Amygdala (tissue), 56 donors: ENCODE measurements at places on chromosomes 11 and 22.

DNA sequence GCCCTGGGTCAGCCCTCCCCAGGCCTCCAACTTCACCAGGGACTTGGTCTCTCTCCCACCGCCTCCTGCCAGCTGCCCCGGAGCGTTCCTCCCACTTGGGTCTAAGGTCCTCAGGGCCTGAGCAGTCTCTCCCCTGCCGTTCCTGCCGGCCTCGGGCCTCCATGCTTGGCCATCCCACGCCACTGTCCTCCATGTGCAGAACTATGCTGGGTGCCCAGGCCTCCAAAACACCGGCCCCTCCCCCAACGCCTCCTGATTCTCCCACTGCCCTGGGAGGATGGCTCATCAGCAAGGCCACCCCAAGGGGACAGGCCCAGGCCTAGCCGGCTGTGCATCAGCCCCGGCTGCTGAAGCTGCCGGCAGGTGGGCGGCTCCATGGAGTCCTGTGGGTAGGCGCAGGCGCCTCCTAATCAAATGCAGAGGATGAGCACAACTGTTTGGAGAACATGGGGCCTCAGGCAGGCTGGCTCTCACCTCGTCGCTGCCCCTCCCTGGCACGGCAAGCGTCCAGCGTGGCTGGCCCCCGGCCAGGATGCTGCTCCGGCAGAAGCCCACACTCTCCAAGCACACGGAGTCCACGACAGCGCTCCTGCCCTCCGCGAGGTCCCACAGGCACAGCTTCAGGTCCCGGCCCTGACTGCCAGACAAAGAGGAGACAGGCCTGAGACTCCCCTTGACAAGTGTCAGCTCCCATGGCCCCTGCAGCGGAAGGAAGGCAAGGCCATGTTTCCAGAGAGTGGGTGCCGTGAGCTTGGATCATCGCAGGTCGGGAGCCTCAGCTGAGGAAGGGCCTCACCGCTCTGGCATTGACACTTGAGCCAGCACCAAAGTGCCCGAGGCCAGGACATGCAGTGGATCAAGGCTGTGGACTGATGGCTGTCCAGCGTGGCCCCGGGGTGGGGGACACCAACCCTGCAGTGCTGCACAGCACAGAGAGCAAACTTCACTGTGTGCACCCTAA lies 42.6 kb downstream of the GNB1L start:
- no peak for DNase-seq

DNA sequence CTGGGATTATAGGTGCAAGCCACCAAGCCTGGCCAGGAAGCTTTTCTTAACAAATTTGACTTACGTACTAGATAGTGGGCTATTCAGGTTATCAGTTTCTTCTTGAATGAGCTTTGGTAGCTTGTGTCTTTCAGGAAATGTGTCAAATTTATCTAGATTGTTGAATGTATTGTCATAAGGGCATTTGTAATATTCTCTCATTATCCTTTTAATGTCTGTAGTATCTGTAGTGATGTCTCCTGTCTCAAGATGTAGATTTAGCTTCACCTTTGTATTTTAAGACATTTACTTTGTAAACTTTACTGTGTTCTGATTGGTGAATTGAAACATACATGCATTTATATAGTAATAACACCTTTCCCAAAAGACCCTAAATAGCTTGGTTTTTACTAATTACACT lies 20.7 kb downstream of the ARHGAP8 start:
- no peak for DNase-seq

- DNase-seq: no peak
These were observed 48.8 kb upstream of the CARS1 start for GRCh38 chr11:3105791-3106735.

DNA sequence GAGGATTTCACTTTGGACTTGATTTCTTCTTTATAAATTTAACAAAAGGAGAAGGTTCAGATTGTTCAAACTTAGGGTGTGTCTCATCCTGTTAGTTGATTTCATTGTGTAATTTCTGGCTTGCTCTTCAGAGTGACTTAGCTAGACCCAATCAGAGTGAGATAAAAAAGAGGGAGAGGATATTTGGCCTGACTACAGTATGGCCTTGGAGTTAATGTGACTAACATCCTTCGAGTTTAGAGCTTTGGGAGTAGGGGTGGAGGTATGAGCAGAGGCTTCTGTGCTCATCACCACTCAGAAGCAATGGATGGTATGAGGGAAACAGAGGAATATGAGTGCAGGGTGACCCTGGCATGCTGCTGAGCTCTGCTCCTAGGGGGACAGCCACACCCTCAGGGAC lies 114.2 kb downstream of the ME3 start:
- DNase-seq: no peak

DNA sequence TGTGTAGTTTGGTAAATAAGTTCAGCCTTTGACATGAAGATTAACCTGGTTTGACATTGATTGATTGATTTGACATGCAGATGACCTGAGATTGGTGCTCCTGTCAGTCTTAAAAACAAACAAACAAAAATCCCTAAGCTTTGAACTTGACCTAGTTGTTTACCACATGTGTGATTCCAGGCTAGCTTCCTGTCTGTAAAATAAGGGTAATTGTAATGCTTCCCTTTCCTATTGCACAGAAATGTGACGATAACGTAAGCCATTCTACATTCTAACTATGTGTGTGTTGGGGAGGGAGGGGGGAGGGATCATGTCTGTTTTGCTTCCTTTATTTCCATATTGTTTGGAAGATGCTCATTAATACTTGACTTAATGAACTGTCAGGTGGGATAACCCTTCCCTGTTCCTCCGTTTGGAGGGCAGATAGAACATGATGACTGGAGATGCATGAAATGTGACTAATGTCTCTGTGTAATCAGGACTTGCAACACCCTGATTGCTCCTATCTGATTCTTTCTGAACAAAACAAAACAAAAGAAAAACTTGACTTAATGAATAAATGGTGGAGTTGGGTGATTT lies 106.1 kb upstream of the CLMP start:
- no peak for DNase-seq

- DNase-seq: no peak
These were observed 53.5 kb downstream of the ENTHD1 start for GRCh38 chr22:39839917-39840510.

GRCh38 chr11:125423247-125423849 lies 72.7 kb downstream of the FEZ1 start:
- no peak for DNase-seq

DNA sequence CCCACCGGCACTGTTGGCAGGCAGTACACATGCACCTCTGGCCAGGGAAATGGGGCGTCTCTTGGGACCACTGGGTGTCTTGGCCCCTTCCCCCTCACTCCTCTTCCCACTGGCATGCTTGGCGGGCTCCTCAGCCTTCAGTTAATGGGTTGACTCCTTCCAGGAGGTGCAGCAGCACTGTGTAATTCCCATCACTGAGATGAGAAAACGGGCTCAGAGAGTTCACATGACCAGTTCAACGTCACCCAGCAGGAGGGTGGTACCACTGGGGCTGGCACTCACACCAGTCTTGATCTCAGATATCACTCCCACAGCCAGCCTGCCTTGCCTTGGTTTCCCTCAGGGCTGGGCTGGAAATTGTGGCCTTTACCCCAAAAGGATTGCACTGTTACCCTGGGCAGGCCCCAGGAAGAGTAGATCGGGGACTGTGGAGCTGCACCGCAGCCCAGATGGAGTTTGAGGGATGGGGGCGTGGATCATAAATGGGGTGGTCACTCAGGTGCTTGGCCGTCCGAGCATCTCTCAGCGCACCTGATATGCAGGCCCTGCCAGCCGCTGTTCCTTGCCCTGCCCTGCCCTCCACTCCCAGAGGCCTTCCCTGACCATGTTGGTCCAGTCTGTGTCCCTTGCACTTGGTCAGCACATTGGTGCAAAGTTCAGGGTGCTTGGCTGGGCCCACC lies 16.9 kb downstream of the CAPN5 start:
- DNase-seq: no peak

GRCh38 chr11:111871693-111872161 lies 346 bp upstream of the ALG9 start:
- DNase-seq: no peak

DNA sequence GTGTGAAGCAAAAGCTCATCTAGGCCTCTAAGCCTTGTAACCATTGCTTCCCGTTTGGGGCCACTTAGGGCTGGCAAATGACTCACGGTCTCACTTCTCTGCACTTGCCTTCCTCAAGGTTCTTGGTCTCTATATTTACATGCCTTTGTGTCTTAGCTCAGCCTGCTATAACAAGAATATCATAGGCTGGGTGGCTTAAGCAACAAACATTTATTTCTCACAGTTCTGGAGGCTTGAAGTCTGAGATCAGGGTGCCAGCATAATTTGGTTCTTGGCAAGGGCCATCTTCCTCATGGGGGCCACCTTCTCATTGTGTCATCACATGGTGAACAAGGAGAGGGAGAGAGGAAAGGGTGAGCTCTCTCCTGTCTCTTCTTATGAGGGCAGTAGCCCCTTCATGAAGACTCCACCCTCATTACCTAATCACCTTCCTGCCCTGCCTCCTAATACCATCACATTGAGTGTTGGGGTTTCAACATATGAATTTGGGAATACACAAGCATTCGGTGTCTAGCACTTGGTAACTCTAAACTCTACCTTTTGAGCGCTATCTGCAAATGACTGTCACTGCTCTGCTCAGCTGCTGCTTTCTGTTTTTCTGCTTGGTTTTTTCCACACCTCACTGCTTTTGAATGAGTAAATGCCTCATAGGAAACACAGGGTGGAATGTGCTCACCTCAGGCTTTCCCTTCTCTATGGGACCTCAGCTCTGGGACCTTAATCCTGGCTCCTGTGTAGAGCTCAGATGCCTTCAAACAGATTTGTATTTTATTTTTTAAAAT lies 16.2 kb upstream of the ME3 start:
- DNase-seq: no peak

- DNase-seq: no peak
These were observed 45.8 kb downstream of the LMO1 start for GRCh38 chr11:8217926-8218325.

DNA sequence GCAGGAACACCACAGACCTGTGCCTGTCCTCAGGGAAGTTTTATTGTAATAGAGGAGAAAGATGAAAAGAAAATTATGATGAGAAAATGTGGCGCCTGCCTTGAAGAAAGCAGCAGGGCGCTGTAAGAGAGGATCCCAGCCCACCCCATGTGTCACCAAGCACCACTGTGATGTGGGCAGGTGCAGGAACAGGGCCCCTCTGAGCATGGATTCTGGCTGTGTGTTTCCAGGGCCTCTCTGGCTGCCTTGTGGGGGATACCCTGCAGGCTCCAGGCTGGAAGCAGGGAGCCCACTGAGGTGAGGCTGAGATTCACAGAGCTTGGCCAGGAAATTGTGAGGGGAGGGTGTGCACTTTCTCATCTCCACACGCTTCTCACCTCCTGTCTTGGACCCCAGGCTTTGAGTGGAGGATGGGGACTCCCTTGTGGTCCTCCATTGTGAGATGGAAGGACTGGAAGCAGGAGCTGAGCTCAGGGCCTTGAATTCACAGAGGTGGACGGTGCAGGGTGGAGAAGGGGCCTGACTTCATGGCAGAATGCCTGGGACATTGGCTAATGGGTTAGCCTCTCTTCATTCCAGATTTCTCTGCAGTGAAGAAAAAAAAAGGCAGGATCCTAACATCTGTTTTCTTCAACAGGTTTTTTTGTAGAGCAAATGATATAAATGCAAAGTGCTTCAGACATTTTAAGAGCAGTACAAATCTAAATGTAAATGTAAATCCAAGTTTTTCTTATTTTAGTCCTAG lies 246.6 kb upstream of the B3GAT1 start:
- DNase-seq: no peak

DNA sequence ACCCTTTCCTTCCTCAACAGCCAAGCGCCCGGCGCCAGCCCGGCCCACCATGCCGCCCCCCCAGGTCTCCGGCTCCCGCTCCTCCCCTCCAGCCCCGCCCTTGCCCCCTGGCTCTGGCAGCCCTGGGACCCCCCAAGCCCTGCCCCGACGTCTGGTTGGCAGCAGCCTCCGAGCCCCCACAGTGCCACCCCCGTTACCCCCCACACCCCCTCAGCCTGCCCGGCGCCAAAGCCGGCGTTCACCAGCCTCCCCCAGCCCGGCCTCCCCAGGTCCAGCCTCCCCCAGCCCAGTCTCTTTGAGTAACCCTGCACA lies 3.3 kb upstream of the PDXP start:
- no peak for DNase-seq

DNA sequence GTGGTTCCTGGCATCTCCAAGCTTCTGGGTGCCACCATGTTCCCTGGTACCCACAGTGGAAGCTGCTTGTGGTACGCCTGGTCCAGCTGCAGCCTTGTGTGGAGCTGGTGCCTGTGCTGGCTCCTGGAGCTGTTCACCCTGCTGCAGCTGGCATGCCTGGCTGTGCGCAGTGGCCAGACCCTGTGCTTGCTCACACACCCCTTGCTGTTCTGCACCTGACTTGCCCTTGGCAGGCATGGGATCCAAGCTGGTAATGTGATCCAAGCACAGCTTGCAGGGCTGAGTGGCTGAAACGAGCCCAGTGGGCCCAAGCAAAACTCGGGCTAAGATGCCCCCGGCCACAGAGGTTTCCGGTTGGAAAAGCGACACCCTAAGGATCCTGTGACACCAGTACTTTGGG lies 104.7 kb upstream of the CLMP start:
- no peak for DNase-seq

GRCh38 chr11:32890843-32891656 lies 1.6 kb upstream of the QSER1 start:
- DNase-seq: no peak

DNA sequence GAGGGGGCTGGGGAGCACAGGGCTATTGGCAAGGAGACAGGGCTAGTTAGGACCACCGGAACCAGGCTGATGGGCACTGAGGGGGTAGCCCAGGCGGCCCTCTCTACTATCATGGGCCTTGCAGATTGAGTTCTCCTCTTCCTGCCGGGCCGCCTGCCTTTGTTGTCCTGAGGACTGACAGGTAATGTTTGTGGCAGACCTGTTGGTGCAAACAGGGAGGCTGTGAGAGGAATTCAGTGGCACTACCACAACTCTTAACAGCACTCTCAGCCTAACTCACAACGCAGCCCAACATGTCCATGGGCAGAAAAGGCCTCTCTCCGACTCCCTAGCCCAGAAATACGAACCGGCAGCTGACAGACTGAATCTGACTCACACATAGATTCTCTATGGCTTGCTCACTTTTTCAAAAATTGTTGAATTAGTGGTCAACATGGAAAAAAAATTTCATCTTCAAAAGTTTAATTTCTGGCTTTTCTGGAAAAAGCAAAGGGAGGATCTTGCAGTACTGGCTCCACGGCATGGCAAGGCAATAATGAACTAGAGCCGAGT lies 11.4 kb downstream of the KCNJ5 start:
- DNase-seq: no peak

DNA sequence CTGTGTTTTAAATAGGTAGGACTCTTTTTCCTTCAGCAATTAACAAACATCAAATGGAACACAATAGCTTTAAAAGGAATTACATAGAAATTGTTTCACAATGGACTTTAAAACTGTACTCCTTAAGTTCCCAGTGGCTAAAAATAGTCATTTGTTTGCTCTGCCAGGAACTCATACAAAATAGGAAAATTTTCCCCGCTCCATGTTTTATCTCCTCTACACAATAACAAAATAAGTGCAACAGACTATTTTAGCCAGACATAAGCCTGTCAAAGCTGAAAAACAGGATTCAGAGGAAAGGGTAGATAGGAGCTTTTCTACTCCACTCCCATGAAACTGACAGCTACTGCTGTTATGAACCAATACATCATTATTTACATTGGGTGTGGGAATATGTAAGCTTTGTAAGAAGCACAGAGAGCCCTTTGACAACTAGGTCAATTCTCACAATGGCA lies 90.1 kb downstream of the STK33 start:
- DNase-seq: no peak

GRCh38 chr11:74636630-74637184 lies 44.3 kb downstream of the POLD3 start:
- no peak for DNase-seq
